ENCODE measurements at places on chromosomes 7 and 10.

- no peak for DNase-seq
Observed at GRCh38 chr10:132920101-132920925, 22.1 kb downstream of the CFAP46 start.

- DNase-seq: no peak
Observed at GRCh38 chr7:41003611-41003940, 699.3 kb downstream of the INHBA start.

DNA sequence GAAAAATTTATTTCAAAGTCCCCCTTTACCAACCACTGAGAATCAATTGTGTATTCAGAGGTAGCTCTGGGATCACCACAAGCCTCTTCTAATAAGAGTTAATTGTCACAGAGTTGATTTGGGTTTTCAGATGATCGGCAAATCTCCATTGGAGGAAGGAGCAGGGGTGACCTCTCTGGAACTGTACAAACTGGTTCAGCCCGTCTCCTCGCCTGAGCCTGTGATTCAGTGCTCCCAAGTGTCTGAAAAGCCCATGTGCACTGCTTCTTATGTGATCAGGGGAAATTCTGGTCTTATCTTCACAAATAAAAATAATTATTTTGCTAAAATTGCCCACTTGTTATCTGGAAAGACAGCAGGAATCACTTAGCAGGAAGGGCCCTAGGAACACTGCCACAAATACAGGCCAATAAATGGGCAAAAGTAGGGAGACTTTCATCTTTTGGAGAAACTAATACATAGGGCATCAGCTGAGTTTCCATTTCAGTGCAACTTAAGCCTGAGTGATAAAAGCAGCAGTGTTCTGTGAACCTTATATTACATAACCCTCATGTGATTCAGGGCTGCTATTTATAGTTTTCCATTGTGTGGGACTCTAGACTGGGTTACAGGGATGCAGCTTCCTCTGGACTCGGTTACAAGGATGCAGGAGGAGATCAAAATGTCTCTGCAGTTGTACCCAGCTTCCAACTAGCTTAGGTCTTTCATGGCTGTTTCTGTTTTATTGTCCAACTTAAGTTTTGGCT is 32.3 kb downstream of the CDK1 start:
- DNase-seq: no peak

- DNase-seq: no peak
Observed at GRCh38 chr7:143497008-143497795, 19.5 kb downstream of the TAS2R41 start.

Data from activated CD4-positive, alpha-beta T cell treated with anti-CD3 and anti-CD28 coated beads for 48 hours (primary cell).